ENCODE measurements at places on chromosomes 16 and 17.

- DNase-seq = no peak
These were observed 3.0 kb upstream of the NRN1L start for GRCh38 chr16:67881621-67882161.

GRCh38 chr17:42809250-42809649 lies 10.6 kb downstream of the CNTD1 start:
- DNase-seq = no peak

- DNase-seq = no peak
These were observed 36.5 kb downstream of the GLP2R start for GRCh38 chr17:9862220-9862619.

DNA sequence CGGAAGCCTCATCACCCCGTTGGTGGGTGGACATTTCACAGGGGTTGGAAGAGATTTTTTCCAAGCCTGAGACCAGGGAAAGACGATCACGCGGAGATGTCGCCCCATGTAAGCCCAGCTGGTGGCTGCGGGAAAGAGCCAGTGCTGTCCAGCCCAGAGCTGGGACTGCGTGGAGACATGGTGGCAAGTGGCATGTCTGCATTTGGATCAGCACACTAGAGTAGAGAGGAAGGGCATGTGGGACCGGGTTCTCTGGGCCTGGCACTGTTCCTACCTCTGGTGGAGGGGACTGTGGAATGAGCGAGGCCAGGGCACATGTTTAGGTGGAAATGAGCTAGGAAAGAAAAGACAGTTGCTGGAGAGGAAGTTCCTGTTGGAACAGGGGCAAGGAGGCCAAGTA lies 20.0 kb downstream of the SBK1 start:
- DNase-seq = no peak

DNA sequence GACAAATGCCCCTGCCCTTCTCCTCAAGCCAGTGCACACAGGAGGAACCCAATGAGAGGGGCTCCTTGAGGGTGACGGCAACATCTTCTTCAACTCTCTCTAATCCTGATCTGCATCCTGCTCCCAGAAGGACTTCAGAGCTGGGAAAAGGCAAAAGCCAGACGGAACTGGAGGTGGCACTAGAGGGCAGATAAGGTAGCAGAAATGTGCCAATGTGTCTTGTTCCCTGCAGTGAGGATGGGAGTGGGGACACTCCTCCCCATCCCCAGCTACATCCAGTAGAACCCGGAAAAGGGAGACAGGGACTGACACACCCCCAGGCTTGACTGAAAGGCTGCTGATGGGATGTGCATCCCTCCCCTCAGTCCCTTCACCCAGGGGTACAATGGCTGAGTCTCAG lies 28.5 kb downstream of the SRCIN1 start:
- no peak for DNase-seq

DNA sequence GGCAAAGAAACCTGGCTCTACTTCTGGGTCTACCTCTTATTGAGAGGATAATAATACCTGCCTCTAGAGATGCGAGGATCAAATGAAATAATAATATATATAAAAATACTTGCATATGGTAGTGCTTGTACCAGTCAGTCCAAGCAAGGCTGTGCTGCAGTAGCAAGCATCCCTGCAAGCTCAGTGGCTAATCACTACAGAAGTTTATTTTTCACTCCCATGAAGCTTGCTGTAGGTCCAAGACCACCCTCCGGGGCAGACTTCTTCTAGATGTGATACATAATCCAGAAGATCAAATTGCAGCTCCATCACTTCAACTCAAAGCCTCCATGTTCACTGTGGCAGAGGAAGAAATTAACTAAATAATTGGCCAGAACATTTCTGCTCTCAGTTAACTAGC lies 48.9 kb upstream of the NKD1 start:
- DNase-seq = no peak

Measured in activated CD8-positive, alpha-beta memory T cell treated with anti-CD3 and anti-CD28 coated beads for 24 hours (primary cell).